ENCODE measurements at places on chromosomes 16 and 17.

DNA sequence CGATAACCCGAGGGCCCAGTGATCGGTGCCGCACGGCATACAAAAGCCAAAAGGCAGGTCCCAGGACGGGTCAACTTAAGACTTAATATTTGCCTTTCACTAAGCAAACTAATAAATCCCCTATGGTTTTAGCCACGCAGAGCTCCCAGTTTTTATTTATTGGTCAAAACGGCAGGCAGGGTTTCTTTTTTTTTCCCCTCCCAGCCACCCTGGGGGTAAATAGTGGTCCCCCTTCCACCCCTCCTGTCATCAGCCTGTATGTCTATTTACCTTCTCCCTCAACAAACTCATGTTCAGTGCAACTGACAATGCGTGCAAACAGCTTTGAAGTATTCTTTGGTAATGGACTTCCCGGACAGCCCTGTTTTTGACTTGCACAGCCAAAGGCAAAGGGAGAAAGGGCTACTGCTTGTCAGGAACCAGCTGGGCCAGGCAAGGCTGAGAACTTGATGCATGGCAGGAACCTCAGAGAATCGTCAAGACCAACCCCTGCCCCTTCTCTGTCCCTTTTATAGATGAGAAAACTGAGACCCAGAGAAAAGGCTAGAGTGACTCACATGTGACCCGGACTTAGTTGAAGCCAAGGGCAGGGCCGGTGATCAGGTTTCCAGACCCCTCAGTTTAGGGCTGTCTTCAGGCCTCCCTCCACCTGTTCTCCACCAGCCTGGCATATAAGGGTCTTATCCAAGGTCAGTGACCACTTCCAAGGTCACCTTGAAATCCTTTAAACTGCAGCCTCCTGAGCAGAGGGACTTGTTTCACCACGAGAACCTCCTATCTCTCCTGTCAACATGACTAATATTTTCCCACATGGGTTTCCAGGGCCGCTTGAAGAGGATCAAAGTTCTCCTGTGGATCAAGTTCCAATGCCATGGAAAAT, 279.0 kb downstream of the SOX9 start:
- DNase-seq: no peak

DNA sequence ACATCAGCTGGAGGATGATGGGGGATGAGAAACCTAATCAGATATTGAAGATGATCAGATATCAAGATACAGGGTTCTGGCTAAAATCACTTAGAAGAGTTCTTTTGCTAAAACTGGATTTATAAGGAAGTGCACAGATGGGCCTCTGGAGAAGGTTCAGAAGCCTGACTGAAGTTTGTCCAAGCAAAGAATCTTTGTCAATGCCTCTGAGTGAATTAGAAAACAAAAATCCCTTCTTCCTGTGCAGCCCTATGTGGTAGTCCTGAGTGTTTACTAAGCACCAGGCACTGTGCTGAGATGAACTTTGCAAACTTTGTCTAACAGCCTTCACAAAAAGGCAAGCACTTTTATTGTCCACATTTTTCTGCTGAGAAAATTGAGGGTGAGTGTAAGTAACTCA, 11.4 kb upstream of the CENPV start:
- DNase-seq: no peak

DNA sequence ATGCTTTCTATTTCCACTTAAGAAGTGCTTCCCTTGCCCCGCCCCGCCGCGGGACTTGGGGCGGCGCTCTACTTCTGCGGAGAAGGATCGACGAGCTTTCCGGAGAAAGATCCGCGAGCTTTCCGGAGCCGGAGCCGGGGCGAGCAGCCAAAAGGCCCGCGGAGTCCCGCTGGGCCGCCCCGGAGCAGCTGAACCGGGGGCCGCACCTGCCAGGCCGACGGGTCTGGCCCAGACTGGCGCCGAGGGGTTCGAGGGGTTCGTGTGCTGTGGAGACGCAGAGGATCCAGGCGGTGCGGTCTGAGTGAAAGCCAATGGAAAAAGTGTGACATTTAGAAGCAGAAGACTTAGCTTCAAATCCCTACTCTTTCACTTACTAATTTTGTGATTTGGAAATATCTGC, 50.8 kb downstream of the TBC1D26 start:
- peak; percentile 3 for DNase-seq

- peak; percentile 26 for DNase-seq
Measured at GRCh38 chr17:13864521-13864920, 204.8 kb upstream of the COX10 start.

DNA sequence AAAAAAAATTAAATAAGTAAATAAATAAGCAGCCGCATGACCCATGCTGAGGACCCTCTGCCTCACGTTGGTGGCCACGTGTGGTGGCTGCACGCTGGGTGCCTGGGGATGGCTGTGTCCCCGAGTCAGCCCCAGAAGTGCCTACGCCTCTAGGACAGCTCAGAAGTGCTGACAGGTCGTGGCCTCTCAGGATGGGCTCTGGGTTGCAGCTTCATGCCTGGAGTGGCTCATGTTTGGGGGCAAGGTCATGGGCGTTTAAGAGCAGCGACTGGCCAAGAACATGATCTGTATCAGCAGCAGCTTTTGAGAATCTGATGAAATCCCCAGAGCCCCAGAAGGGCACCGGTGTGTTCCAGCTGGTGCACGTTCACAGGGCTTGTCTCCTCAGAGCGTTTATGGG, 26.8 kb upstream of the CAPN15 start:
- DNase-seq: no peak

DNA sequence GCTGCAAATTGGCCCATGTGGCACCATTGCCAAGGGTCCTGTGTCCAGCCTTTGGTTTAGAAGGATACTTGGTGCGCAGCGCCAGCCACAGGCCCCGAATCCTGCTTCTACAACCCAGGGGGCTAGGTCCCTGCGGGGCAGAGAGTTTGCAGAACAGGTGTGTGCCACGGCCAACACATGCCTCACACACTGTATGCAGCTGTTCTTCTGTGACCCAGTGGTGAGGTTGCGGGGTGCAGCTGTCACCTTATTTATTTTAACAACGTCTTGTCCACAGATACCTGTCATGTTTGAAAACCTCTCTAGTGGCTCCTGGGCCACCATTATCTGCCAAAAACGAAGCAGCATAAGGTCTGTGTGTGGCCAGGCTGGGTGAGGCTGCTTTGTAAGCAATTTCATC, 11.6 kb downstream of the CBFA2T3 start:
- DNase-seq: no peak

GRCh38 chr16:73432850-73433730, 385.2 kb upstream of the ZFHX3 start:
- no peak for DNase-seq

DNA sequence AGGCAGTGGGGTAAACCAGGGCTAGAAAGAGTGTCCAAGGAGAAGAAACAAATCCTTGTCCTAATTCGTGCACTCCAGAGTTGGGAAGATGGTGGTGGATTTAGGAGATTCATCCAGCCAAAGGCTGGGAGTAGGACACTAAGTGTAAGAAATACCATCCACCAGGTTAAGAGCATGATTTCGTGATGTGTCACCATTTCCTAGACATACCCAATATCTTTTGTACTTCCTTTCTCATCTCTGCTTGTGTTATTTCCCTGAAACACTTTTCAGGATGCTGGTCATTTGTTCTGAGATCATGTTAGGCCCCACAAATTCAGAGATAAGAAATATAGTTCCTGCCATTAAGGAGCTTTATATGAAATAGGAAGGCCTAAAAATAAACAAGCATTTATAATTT, 106.3 kb upstream of the HLF start:
- DNase-seq: no peak
